Nephron progenitor cell (in vitro differentiated cells): ENCODE measurements at places on chromosomes 2 and 18.
A peak's percentile ranks its signal among the peaks of the same experiment; 100 is the strongest.

DNA sequence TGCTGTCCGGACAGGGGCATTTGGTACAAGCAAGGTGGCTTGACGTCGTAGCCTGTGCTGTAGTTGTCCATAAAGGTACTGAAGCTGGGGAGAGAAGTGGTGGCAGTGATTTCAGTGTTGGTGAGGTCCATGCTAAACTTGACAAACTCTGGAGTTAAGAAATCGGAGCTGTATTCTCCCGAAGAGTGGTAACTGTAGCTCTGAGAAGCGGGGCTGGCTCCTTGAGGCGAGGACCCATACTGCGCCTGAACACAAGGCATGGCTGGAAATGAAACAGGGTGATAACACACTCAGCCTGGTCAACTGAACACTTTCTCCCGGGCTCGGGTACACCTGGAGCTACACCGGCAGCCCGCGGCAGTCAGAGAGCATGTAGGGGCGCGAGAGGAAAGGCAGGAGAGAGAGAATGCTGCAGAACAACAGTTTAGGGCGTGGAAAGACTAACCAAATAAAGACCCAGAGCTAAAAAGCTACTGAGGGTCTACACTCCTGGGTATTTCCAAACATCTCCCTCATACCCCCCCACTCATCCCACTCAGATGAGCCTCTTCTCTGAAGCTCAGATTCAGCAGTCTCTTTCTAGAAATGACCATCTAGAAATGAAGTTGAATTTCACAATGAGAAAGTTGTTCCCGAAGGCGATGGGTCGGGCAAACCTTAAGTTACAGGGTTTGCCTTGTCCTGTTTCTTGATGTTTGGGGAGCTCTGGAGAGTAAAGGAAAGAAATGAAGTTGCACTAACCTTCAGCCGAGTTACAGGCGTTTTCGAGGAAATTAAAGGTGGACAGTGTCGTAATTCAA lies 2.4 kb downstream of the NR4A2 start:
- no peak for DNase-seq

DNA sequence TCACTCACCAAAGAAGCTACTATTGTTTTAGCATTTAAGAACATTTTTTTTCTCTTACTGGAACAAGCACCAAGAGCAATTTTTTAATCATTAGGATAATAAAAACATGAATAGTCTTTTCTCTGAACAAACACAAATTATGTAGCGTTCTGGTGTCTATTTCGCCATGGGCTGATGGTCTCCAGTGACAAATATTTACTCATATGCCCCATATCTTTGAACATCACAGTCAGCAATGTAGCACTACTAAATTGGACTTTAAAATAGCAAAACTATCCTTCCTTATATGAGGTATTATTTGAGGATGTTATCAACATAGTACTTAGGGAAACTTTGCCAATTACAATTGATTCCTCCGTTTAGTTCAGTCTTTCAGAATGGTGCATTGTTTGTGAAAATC lies 1326.0 kb upstream of the ZEB2 start:
- no peak for DNase-seq

DNA sequence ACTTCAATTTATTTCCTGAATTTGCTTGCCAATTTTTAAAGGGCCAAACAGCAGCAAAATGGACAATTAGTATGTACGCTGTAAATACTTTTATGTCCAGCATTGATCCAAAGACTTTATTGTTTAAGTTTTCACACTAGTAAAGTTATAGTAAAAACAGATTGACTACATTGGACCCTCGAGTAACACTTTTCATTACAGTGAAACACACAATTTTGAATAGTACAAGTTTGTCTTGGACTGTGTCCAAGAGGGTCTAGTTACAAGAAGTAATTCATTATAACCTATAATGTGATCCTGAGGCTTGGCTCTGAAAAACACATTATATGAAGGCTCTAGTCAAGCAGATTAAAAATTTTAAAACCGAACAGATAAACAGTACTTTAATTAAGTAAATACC lies 11.4 kb upstream of the RBBP8 start:
- no peak for DNase-seq

- no peak for DNase-seq
Observed at GRCh38 chr2:135227386-135227785, 175.3 kb downstream of the RAB3GAP1 start.

GRCh38 chr18:75247611-75248421 lies 37.2 kb downstream of the TSHZ1 start:
- DNase-seq, result no peak

DNA sequence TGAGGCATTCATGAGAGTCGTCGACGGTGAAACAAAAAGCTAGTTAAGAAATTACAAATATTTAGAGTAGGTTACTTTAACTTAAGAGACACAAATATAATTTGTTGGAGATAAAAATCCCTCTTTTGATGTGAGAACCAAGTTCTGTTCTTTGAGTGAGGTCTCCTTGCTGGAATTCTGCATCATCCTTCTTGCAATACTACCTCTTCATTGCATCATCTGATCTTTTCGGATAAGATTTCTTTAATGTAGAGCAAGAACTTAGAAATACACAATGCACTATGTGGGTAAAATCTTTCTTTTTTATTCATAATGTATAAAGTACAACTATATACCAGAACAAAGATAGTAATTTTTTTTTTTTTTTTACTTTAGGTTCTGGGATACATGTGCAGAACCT lies 118.4 kb downstream of the ARL4C start:
- DNase-seq, result no peak

- DNase-seq, result no peak
Observed at GRCh38 chr18:63753676-63754075, 21.5 kb upstream of the SERPINB7 start.

DNA sequence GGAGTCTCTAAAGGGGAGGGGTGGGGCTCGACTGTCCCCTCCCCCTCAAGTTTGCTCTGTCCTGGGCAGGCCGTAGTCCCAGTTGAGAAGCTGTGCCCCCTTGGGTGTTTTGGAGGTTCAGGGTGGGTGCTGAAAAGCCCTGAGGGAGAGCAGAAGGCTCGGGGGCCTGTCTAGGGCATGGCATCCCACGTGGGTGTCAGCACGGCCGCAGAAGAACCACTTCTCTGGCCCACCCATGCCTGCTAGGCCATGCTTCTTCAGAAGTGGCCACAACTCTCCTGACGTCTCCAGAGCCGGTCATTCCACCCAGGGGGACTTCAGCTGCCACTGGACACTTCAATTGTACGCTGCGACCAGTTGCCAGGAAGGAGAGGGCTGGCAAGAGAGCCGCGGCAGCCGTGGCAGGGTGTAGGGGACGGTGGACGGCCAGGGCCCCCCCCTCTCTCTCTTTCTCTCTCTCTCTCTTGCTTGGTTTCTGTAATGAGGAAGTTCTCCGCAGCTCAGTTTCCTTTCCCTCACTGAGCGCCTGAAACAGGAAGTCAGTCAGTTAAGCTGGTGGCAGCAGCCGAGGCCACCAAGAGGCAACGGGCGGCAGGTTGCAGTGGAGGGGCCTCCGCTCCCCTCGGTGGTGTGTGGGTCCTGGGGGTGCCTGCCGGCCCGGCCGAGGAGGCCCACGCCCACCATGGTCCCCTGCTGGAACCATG lies at the start of gene INPP5D:
Gene INPP5D, plus strand, starts transcription at position 546 of the 704 bp plus-strand sequence. Its CDS starts 137 bp downstream, at position 683.
- no peak for DNase-seq

- DNase-seq, result no peak
Observed at GRCh38 chr2:200590090-200590489, 4.3 kb downstream of the AOX1 start.

- DNase-seq, result no peak
Observed at GRCh38 chr2:200356857-200357384, 50.4 kb downstream of the SPATS2L start.

DNA sequence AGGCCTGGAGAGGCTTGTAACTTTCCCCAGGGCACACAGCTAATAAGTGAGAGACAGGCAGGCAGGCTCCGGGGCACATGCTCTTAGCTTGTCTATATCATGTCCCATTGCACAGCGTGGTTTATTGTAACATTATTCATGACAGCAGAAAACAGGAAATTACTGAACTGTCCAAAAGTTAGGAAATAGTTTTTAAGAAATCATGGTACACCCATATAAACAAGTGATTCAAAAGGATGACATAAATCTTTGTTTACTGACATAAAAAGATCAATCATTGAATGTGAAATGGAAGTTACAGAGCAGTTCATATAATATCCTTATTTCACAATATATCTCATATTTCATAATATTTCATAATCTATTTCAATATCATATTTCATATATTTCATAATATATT lies 34.3 kb upstream of the TXNDC2 start:
- no peak for DNase-seq

DNA sequence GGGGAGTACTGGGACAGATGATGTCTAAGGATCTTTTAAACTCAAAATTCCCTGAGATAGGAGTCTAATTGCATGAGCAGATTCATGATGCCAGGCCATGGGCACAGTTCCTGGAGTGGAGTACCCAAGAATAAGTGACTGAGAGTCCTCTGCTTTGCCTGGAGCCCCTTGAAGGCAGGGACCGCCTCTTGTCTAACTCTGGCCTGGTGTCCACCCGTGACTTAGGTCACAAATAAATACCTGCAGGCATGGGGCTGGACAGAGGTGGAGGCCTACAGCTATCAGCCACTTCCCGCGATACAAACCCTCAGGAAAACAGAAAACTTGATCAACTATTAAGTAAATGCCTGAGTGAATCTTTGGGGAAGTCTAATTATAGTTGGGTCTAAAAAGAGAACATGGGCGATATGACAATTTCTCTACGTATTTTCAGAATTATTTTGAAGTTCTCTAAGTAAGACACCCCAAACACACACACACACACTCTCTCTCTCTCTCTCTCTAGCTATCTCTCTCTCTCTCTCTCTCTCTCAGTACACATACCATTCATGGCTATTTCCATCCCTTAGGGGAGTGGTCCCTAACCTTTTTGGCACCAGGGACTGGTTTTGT lies 1.8 kb upstream of the WIPF1 start:
- no peak for DNase-seq

DNA sequence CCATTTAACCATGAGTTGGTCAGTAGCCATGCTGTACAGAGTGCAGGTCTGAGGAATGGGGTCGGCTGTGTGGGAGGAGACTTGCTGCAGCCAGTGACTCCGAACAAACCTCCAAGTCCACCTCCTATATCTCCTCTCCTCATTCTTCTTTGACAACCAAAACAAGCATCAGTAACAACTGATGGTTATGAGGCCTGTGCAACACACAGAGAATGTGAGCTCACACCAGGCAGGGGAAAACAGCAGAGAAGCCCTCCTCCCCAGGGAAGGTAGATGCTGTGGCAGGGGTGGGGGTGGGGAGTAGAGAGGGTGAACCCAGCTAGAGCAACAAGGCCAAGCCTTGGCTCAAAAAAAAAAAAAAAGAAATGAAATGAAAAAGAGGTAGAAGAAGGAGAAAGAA lies 12.3 kb upstream of the CNGA3 start:
- no peak for DNase-seq

- DNase-seq, result no peak
Observed at GRCh38 chr2:46954951-46955571, 39.5 kb upstream of the MCFD2 start.

GRCh38 chr2:64939332-64939917 lies 49.8 kb upstream of the SLC1A4 start:
- DNase-seq, result no peak

- DNase-seq, result no peak
Observed at GRCh38 chr2:226515344-226516055, 284.1 kb downstream of the IRS1 start.

DNA sequence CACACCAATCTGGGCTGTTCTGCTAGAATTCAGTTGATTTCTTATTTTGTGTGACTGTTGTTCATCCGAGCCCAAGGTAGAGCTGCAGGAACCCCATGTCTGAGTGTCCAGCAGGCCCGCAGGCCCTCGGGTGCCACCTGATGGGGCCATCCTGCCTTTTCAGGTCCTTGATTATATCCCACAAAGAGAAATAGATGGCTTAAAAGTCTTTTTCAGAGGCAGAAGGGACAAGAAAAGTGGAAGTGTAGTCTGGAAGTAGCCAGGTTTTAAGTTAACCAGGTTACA lies 52.2 kb downstream of the AGAP1 start:
- DNase-seq, result no peak

GRCh38 chr2:132677661-132678060 lies 7.7 kb upstream of the LYPD1 start:
- DNase-seq, result no peak

- DNase-seq, result no peak
Observed at GRCh38 chr18:7349181-7349837, 118.4 kb downstream of the LRRC30 start.

- no peak for DNase-seq
Observed at GRCh38 chr2:152618193-152618564, 99.1 kb downstream of the PRPF40A start.

- peak; percentile 71 for DNase-seq
Observed at GRCh38 chr2:28393114-28393836, 617 bp downstream of the FOSL2 start.

DNA sequence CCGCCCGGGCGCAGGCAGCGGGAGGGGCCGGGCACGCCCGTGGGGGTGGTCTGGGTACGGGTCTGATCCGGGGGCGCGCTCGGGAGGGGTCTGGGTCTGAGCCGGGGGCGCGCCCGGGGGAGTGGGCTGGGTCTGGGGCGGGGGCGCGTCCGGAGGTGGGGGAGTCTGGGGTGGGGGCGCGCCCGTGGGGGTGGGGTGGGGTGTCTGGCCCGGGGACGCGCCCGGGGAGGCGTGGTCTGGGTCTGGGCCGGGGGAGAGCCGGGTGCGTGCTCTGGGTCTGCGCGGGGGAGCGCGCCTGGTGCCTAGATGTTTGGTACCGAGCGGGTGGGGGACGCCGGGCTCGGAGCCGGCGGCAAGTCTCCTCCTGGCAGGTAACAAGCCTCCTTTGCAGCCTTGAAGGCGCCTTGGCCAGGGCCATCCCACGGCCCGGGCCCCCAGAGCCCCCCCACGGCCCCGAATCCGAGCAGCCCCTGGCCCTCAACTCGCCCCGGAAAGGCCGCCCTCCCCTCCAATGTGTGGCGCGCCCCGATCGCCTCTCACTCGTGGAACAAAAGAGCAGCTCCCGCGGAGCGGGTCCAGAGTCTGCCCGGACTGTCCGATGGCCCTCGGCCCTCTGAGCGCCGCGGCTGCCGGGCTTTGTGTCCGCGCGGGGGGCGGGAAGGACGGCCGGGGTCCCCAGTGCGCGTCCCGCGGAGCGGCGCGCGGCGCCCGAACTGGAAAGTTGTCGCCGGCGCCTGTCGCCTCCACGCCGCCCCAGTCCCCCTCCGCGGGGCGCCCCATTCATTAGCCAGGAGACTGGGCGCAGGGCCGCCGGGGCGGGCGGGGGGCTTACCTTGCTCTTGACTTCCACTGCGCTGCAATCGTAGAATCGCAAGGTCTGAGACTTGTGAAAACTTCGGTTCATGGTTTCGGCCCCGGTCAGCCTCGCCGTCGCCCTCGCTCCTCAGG lies 595 bp downstream of the PARD6G start:
- peak; percentile 85 for DNase-seq

GRCh38 chr2:72888438-72889202 lies 1.4 kb downstream of the SPR start:
- no peak for DNase-seq

GRCh38 chr2:184369307-184369706 lies 229.0 kb upstream of the ZNF804A start:
- no peak for DNase-seq
